GM12878 (cell line): ENCODE measurements at places on chromosomes 7 and 10. TPM values are rescaled to one million over a fixed set of nuclear protein-coding genes. Genes with fewer than 3 reads are reported as not detected.

The TEX47 gene
- total RNA-seq: not detected in 2 replicates

The PRKG1 gene
- 0.05 TPM in 1 of 2 replicates, not detected in the other for total RNA-seq

DNA sequence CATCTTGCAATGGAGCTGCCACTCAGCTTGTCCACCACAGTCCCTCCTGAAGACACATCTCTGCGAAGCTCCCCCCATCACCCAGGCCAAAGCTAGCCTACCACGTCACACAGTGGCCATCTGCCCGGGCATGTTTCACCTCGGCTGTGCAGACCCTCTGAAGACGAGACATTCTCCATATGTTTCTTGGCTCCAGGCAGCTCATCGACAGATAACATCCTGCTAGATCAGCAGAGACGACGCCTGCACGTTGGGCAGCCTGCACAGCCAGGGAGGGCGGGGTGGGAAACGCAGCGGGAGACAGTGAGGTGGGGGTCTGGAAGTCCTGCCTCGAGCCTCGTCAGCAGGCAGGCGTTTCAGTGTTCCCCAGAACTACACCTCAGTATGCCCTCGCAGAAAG lies 53.0 kb downstream of the PTPRN2 start:
- H3K27ac ChIP-seq: no peak overlapping the region
- no peak overlapping the region for H3K4me3 ChIP-seq
- no peaks in the 10 kb centered on the region for H3K36me3 ChIP-seq
- H3K4me1 ChIP-seq: no peaks in the 10 kb centered on the region

The TMEM273 gene
- 20.9 and 23.5 TPM in 2 replicates for total RNA-seq

DNA sequence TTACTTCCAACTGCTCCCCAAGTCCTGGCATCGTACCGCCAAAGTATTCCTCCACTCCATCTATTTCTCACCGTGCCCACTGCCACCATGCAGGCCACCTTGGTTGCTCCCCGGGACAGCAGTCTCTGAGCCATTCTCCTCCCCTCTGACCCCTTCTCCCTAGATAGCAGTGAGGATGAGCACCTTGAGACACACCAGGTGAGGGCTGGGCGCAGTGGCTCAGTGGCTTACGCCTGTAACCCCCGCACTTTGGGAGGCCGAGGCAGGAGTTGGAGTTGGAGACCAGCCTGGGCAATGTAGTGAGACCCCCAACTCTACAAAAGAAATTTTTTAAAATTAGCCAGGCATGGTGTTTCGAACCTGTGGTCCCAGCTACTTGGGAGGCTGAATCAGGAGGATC lies 4.2 kb downstream of the SLC29A4 start:
- H3K4me3 ChIP-seq: no peak overlapping the region
- no peak for DNase-seq
- no peaks in the 10 kb centered on the region; the same call in 1 of the 2 replicates for H3K27me3 ChIP-seq
- no peak overlapping the region for H3K27ac ChIP-seq
